Hippocampal formation (tissue), 2 donors: ENCODE measurements at places on chromosomes 11 and 22.
A peak's percentile ranks its signal among the peaks of the same experiment; 100 is the strongest.

DNA sequence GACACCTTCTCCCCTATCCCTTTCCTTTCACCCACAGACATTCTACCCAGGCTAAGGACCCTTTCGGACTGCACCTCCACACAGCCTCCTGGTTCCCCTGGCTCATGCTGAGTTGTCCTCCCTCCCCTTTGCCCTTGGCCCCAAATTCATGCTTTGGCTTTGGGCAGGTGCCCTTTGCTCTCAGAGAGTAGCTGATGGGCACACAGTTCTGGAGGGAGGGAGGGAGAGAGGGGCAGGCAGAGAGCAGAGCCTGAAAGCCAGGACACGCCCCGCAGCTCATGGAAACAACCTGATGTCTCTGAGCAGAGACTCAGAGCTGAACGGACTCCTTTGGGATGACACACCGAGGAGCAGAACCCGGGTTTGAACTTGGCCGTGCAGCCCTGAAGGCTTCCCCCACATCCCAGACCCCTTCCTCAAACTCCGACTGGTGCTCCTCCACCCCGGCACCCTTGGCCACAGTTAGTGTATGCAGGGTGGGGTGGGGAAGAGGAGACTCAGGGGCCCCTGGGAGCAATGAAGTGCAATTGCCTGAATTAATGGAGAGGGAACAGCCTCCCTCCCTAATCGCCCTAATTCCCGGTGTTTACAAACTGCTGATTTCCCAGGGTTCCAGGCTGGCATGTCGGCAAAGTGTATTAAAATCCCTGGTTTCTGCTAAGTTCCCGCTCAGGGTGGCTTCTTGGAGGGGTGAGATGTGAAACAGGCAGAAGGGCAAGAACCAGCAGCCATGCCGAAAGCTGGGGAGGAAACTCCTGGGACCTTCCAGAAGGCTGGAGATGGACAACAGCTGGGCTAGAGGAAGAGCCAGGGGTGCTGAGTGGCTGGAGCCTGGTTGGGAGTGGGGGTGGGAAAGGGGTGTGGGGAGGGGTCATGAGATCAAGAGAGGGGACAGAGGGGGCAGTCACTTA is 71.2 kb upstream of the SHISAL1 start:
- no peak for DNase-seq

- DNase-seq: peak; percentile 12
Observed at GRCh38 chr11:73189315-73189714, 28.8 kb upstream of the P2RY2 start.

DNA sequence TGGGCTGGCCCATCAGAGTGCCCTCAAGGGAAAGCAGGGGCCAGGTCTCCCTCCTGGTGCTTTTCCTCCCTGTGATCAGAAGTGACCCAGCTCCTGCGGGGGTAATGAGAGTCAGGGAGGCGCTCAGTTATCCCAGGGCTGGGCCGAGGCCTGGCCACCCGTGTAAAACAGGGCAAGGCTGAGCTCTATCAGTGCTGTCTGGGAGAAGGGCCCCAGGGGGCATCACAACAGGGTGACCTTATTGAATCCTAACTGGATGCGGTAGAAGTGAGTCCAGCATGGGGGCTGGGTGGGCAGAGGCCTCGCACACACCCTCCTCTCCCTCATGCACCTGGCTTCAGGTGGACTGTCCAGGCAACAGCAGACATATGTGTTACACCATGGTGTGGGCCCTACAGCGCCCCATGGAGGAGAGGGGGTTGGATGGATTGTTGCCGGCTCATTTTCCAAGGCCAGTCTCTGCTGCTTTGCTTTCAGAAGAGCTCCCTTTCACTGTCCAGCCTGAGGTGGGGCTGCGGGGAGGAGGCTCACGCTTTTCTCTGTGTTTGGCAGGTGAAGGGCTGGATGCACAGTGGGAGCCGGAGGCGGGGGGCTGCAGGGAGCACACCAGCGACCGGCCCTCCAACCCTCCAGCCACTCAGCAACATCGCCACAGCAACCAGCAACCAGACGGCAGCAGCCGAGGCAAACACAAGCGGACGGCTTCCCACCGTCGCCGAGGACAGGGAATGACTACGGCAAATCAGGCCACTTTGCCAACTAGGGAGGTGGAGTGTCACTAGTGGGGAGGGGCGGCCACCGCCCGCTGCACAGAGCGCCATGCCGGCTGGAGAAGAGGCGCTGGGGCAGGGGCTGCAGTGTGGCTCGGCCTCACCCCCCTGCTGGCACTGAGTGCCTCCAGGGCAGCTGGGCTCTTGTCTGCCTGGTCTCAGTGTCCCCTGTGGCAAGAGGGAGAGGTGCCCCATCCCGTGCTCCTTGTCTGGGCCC is 24.7 kb downstream of the GNAZ start:
- DNase-seq: no peak

DNA sequence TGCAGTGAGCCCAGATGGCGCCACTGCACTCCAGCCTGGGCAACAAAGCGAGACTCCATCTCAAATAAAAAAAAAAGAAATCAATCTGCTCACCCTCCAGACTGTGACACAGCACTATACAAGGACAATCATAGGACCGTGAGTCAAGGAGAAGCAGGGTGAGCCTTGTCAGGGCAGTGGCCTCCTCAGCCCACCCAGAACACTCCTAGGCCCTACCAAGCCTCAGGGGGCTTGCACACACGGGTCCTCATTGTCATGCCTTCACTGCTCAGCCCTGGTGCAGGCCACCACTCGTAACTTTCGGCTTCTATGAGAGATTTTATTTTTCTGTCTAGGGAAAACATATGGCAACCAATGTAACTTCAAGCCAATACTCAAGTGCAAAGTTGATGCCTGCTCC is 35.8 kb downstream of the DGCR2 start:
- DNase-seq: no peak

GRCh38 chr11:46560300-46560991 is 33.4 kb downstream of the AMBRA1 start:
- DNase-seq: no peak

DNA sequence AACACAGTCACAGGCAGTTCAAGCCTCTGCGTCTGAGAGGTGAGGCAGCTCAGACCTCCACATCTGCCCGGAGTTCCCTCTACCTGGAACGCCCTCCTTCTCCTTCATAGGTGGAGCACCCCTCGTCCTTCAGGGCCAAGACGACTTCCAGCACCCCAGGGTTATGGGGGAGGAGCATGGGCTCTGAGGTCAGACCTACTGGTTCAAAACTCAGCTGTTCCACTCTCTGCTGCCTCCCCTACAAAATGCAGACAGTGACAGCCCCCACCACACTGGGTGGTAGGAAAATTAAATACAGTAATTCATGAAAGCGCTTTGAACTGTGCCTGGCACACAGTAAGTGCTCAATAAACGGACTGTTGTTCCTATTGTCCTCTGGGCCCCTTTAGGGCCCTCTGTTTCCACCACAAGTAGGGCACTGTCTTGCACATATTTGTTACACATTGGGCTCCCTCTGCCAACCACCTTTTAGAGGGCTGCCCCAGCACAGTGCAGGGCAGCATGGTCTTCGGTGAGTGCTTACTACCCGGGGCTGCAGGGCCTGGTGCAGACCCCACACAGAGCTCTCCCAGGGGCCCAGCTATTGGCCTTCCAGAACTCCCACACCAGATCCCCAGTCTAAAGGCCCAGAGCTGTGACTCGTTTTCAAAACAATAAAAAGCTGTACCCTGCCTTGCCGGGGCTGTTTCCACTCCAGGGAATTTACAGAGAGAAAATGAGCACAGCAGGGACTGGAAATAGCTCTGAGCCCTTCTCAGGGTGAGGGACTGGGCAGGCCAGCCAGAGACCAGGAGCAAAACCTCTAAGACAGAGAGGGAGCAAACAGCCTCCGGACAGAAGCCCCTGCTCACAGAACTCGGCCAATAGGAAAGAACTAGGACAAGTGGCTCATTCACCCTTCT is 2.5 kb downstream of the TMEM184B start:
- DNase-seq: no peak

GRCh38 chr22:43388420-43388851 is 23.4 kb upstream of the MPPED1 start:
- DNase-seq: peak; percentile 51

DNA sequence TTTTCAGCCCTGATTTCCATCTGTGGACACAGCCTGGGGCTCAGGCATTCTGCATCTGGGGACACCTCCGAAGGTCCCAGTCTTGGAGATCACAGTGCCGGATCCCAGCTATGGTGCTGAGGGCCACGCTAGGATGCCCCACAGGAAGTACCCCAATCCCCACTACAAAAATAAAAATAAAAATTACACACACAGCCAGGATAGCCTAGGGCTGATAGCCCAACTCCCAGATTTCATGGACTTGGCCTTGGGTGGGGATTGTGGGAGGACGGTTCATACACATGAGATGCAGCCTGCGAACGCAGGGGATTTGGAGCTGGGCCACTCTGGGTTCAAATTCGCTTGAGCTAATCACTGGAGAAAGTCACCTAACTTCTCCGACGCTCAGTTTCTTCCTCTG is 237.7 kb downstream of the BUD13 start:
- DNase-seq: no peak

- DNase-seq: no peak
Observed at GRCh38 chr22:30284172-30284571, 5.1 kb downstream of the CASTOR1 start.

DNA sequence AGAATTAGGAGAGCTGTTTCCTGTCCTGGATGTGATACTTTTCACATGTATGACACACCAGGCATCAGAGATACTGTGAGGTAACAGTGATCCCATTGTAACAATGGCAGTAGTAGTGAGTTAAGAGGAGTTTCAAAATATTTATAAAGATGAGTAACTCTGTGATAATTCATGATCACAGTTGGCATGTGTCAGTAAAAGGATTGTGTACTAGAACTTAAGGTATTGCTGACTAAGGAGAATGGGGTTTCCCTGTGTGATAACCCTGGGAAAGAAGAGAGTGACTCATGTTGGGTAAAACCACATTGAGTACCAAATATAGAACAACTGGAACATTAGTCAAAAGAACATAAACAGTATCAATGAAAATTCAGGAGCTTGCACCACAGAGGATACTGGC is 22.9 kb upstream of the SLC5A1 start:
- DNase-seq: no peak

- peak; percentile 82 for DNase-seq
Observed at GRCh38 chr22:23113067-23113846, 28.5 kb downstream of the RSPH14 start.

DNA sequence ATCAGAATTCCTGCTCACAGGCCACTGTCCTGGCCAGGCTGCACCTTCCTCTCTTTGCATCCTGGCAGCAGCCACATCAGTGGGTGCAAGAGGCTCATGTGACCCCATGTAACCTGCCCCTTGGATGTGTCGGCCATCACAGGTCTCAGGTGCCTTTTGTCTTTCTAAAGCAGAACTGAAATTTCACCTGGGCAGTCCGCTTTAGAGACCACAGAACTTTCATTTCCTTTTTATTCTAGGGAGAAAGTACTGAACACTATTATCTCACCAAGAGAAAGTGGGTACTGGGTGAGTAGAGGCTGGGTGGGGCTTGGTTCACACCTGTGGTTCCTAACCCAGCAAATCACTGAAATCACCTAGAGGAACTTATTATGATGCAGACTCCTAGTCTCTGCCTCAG is 51.7 kb upstream of the NUP160 start:
- no peak for DNase-seq

- DNase-seq: no peak
Observed at GRCh38 chr11:119103793-119104192, 2.1 kb upstream of the DPAGT1 start.

GRCh38 chr11:68505596-68505995 is 45.0 kb downstream of the PPP6R3 start:
- DNase-seq: no peak

- DNase-seq: no peak
Observed at GRCh38 chr11:15888556-15889345, 467.6 kb downstream of the SOX6 start.

- DNase-seq: no peak
Observed at GRCh38 chr11:1739576-1739975, 10.8 kb downstream of the IFITM10 start.

GRCh38 chr11:75858042-75858441 is 43.0 kb downstream of the UVRAG start:
- no peak for DNase-seq

DNA sequence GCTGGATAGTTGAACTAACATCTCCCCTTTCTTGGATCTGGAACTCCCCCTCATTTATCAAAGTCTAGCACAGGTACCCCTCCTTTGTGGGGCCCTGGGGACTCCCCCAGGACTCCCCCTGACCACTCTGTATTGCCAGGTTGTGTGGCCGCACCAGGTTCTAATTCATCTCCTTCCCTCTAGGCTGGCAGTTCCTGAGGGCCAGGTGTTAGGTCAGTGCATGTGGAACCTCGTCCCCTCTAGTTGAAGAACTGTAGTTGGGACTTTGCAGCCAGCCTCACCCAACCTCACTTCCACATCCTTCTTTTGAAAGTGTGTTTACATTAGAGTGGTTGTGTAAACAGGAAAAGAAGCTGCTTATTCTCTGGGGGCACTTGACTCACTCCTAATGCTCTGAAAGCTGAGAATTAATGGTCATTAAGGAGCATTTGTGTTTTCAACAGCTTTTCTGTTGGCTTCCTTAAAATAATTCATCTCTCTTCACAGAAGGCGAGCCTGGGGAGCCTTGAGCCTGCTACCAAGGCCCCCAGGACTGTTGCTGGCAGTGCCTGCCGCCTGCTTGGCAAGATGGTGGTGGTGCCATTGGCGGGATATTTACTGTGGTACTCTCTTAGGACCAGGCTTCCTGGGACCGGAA is 11.8 kb downstream of the UPB1 start:
- no peak for DNase-seq

GRCh38 chr11:74322667-74323066 is 11.2 kb upstream of the P4HA3 start:
- peak; percentile 5 for DNase-seq

DNA sequence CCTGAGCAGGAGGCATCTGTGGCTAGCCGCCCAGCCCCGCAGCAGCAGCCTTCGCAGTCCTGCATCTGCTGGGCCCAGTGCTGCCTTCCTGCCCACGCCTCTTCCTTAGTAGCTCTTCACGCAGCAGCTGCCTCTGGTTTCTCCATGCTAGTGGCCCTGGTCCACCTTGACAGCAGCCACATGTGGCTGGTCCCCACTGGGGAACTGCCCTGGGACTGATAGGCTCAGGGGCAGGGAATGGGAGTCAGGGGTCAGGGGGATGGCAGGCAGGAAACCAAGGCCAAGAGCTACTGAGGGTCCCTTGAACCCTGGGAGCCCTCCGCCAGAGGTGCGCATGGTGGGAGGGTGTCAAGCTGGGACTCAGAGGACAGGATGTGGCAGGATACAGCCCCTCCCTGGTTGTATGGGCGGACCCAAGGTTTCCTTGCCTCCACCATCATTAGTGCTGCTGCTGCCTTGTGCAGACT is 99.4 kb upstream of the PITPNB start:
- no peak for DNase-seq

GRCh38 chr11:70578831-70579230 is 180.5 kb downstream of the CTTN start:
- DNase-seq: no peak

DNA sequence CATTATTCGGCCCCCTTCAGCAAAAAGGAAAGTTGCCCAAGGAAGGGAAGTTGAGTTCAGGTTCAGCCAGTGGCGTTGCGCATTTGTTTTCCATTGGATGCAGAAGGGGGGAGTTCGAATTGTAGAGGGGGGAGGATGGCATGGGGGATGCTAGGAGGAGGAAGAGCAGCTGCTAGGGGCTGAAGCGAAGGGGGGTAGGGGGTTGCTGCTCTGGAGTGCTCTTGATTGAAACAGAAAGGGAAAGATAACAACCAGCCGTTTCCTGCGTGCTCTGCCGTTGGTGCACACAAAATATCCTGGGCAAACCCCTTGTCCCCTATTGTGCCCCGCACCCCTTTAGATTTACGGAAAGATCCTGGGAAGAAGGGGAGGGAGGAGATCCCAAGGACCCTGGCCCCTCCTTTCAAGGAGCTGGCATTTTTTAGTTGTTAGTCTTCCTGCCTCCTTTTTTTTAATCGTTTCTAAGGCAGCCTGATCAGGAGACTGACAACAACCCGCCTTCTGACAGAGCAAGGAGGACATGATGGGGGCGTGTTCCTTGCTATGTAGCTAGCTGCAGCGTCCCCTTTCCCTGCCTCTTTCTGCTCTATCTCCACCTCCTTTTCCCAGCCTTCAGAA is 2.1 kb downstream of the KMT2A start:
- DNase-seq: peak; percentile 70
